ENCODE measurements at places on chromosomes 1 and 21.

DNA sequence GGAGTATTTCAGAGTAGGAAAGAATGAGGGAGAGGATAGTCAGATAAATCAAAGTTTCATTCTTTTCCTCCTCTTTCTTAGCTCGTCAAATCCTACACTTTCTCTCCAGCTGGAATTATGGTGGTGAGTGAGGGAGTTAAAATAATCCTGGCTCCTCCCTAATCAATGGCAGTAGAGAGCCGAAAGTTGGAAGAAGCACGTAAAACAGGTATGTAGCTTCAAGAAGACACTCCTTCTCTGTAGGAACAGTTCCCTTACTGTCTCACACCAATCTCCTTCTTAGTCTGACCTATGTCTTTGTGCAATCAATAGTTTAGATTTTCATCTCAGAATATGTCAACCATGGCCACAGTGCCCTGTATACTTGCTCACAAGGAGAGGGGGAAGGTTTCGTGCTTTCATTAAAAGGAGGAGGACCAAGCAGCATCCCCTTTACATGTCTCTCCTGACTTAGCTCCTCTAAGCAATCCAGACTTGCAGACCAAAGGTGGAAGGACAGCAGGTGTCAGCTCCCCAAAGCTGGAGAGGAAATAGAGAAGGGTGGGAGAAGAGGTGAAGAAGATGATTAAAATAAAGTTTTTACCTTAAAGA is 878 bp downstream of the MINDY1 start:
- no peak for DNase-seq

GRCh38 chr21:41403331-41403730 is 22.7 kb upstream of the MX1 start:
- no peak for DNase-seq

- DNase-seq = no peak
Measured at GRCh38 chr1:201347498-201348210, 29.8 kb downstream of the TNNT2 start.

DNA sequence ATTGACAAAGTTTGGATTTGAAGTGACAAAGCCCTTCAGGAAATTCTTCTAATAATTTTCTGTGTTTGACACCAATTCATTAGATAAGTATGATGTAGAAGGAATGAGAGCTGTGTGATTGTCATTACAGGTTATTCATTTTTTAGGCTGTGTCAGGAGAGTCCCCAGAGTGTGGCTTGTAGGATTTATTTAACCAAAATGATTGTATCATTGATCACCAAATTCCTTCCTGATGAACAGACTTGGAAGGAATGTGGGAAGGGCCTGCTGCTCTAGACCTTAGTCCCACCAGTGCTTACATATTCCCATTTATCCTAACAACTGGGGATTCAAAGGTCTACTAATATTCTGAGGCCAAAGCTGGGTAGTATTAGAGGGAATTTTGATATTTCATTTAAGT is 383.3 kb upstream of the KAZN start:
- DNase-seq = no peak

- no peak for DNase-seq
Measured at GRCh38 chr1:52268372-52268771, 97.6 kb downstream of the CC2D1B start.

GRCh38 chr1:22814176-22815042 is 103.8 kb downstream of the EPHB2 start:
- DNase-seq = peak; percentile 70

- peak; percentile 66 for DNase-seq
Measured at GRCh38 chr1:205918955-205919746, 24.1 kb downstream of the SLC26A9 start.

GRCh38 chr1:47424336-47424982 is 8.4 kb downstream of the FOXE3 start:
- DNase-seq = no peak

DNA sequence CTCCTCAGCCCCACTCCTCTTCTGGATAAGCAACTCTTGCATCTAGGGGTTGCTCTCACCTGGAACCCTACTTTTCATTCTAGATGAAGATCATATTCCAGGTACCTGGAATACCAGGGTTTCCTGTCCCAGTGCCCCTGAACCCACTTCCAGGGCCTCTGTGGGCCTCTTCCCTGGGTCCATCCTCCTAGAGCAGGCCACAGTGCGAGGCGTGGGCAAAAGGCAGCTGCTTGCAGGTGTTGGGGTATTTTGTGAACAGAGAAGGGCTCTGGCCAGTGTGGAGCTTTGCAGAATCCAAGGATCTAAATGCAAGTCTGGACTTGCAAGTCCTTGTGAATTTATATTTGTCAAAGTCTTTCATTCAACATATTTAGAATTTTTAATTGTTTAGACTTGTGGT is 240.4 kb upstream of the POU3F1 start:
- DNase-seq = no peak

DNA sequence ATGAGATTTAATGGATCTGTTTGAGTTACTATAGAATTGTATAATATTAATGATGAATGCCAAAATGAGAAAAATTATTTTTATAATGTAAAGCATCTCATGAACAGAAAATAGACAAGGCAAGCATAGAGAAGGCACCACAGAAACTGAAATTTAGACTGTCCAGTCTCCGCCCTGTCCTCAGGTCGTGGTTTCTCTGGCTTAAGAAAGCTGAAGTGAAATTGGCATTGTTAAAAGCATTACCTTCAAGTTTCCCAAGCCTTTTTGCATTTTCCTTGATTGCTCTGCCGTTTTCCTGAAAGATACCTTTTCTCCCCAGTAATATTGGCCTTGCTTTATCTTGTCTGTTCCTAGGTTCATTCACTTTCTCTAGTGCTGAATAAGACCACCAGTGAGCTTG is 58.0 kb downstream of the VPS13D start:
- DNase-seq = no peak

GRCh38 chr1:177355575-177355974 is 184.8 kb downstream of the BRINP2 start:
- DNase-seq = peak; percentile 11

DNA sequence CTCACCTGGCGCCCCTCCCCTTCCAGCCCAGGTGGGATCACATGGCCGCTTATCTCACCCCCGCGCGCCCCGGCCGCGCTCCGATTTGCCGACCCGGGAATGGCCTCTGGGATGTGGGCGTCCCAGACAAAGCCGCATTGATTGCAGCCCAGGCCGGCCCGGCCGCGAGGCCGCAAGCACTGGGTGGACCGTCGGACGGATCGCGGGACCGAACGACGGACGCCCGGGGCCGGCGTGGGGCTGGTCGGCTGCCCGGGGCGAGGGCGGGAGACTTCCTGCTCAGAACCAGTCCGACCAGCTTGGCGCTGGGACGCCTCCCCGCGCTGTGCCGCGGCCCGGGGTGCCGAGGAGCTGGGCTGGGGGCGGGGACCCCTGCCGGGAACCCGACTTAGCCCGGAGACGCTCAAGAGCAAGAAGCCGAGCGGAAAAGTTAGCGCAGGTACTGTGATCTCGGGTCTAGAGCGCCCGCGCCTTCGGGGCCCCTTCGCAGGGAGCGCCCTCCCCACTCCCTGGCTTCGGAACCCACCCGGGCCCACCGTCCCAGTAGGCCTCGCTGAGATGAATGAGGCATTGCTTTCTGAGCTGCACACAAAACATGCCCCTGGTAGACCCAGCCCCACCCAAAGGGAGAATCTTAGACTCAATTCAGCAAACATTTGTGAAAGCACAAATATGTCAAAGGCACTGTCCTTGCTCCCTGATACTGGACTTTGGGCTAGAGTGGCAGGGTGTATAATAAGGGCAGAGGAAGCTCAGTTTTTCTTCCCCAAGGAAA is 415 bp upstream of the LAD1 start:
- DNase-seq = no peak

DNA sequence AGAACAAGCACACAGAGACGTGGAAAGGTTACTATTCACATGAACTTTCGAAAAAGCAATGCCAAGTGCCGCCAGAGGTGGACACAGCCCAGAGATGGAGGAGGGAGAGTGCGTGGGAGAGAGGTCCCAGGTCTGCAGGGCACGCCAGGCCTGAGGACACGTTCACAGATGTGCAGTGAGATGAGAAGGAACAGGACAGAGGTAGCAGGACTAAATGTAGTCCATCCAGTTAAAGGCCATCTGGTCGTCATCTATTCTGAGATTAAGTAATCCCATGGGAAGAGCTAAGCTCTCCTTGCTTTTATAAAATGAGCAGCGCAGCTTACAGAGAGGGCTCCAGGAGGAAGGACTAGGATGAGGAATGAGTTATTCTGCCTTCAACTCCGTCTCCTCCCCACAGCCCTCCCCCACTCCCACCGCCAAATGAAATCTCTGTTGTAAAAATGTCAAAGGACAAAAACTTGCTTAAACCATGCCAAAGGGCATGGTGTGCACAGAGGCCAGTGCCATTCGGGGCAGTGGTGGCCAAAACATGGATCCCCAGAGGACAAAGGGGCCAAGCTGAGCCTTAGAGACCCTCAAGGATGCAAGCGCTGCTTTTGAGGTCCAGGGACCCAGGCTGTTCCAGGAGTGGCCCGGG is 85.4 kb upstream of the SLC25A33 start:
- no peak for DNase-seq

- no peak for DNase-seq
Measured at GRCh38 chr1:25505656-25506385, 37.6 kb upstream of the LDLRAP1 start.
